Fibroblast of the aortic adventitia (primary cell): ENCODE measurements at places on chromosomes 16 and 17. TPM values are rescaled to one million over a fixed set of nuclear protein-coding genes. Genes with fewer than 3 reads are reported as not detected.

DNA sequence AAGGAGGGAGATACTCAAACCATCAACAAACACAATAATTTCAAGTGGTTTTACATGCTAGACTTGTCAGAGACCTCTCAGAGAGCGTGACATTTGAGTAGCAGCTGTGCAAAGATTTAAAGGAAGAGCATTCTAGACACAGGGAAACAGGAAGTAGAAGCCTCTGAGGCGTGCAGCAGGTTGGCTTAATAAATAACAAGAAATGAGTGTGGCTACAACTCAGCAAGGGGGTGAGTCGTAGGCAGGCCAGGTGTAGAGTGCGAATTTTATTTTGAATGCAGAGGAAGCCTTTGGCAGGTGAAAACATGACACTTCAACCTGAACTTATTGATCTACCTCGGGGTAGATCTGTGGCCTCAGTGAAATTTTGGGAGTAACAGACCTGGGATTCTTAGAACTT is 73.2 kb upstream of the MRTFB start:
- no peak for DNase-seq

DNA sequence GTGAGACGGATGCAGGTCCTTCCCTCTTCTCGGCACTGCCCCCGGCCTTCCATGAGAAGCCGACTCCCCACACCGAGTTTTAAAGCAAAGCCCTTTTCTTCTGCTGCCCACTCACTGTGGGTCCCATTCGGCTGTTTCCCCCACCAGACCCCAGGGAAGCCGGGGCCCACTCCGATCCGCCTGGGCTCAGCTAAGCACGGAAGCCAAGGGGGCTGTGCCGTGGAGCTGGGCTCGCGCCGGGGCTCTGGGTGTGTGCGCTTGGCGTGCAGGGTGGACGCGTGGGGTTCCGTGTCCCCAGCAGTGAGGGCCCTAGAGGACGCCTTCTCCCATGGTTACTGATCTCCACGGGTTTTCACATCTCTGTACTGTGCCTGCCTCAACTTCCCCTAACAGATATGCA is 68.5 kb downstream of the KLHDC4 start:
- no peak for DNase-seq

The ADAM11 gene
- total RNA-seq: 0.36 and 1.9 TPM in 2 replicates

DNA sequence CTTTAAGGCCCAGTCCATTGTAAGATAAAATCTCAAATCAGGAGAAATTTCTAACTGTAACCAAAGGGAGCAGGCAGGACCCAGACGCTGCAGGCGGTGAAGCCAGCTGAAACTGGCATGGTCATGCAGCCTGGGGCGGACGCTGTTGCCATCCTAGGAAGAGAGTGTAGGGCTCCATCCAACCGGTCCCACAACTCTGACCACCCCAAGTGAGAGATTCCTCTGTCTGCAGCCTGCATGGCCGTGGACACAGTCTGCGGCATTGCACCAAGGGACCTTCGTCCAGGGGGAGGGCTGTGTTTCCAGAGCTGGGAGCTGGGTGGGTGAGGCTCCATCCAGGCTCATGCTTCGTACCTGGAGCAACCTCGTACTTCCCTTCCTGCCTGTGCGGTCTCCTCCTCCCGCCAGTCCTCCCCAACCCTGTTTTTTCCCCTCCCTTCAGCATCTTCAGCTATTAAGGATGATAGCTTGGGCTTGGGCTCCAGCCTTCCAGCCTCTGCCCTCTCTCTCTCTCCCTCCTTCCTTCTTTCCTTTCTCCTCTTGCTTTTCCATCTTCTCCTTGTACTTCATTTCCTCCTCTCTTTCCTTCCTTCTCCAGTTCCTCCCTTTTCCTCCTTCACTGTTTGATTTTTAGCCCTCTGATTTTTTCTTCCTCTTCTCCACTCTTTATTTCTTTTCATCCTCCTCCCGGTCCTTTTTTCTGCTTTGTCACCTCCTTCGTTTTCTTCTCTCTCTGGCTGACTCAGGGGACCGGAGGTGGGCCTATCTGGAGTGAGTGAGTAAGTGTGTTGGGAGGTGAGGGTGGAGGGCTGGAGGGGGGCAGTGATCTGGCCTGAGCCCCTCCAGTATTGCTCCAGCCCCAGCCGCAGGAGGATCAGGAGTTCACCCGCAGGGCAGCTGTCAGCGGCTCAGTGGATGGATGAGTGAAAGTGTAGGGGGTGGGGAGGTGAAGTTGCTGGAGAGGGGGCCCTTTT is 17.0 kb upstream of the LHX1 start:
- peak; percentile 26 for DNase-seq

GRCh38 chr17:27495460-27495859 is 39.2 kb downstream of the KSR1 start:
- no peak for DNase-seq

- peak; percentile 18 for DNase-seq
Observed at GRCh38 chr16:74626741-74627416, 20.0 kb upstream of the GLG1 start.

DNA sequence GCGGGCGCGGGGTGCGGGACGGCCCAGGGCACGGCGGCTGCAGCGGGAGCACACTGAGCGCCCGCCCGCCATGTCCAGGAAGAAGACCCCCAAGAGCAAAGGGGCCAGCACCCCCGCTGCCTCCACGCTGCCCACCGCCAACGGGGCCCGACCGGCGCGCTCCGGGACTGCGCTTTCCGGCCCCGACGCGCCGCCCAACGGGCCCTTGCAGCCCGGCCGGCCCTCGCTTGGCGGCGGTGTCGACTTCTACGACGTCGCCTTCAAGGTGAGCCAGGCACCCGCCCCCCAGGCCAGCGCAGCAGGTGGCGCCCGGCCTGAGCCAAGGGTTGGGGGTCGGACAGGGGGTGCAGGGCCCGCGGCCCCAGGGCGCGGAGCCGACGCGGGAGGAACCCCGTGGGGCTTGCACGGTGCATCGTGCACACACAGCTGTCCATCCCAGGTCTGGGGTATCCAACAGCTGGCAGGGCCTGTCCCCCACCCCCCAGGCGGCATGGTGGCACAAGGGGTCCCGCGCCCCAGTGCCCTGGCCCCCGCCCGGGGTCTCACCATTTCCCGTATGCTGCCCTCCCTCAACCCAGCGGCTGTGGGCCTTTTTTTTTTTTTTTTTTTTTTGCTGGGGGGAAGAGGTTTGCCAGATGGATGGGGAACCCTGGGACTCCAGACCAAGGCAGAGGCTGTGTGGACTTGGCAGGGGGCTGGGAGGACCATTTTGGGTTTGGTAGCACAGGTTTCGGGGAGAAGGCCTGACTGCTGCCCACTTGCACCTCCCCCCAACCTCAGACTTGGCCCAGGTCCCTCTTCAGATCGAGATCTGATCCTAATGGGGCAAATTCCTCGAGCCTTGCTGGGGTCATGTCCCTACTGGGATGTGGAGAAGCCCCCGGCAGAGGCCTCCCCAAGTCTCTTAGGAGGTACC is 547 bp downstream of the RAB26 start:
- DNase-seq: no peak

GRCh38 chr17:21034340-21035235 is 8.2 kb downstream of the USP22 start:
- DNase-seq: peak; percentile 47

GRCh38 chr16:31138621-31139578 is 3.4 kb upstream of the PRSS8 start:
- peak; percentile 62 for DNase-seq

The LPO gene
- not detected in 2 replicates for total RNA-seq

DNA sequence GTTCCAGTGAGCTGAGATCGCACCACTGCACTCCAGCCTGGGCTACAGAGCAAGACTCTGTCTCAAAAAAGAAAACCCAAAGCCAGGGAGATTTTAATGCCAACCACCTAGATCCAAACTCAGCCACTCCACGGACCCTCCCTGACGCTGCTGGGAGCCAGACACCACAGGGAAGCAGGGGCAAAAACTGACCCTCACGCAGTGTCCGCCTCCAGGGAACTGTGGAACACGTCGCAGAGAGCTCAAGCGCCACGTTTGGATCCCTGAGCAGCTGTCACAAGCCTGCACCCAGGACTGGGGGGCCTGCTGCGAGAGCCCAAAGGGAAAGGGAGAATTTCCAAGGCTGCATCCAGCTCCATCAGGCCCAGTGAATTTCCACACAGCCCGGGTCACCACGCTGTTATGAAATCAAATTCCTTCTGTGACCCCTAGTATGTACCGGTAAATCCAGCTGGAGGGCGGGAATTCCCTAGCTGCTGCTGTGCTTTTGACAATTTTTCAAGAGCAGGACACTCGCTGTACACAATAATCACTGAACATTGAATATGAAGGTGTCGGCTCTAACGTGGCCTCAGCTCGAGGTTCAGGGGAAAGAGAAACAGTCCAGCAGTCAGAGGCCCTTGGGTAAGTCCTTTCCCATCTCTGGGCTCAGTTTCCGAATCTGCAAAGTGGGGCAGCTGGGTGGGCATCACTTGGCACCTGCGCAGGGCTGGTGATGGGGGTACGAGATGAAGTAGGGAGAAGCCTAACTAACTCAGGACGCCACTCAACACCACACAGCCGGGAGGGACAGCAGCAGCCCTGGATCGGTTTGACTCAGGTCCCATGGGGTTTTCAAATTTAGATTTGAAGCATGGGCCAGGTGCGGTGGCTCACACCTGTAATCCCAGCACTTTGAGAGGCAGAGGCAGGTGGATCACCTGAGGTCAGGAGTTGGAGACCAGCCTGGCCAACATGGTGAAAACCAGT is 8.6 kb downstream of the CARHSP1 start:
- peak; percentile 66 for DNase-seq

The NETO2 gene
- total RNA-seq: 1.7 and 6.0 TPM in 2 replicates

GRCh38 chr17:45814622-45815606 is 29.8 kb upstream of the SPPL2C start:
- DNase-seq: no peak

- no peak for DNase-seq
Observed at GRCh38 chr17:28523876-28524275, 17.7 kb downstream of the FOXN1 start.

The PRAC1 gene
- total RNA-seq: not detected in 2 replicates

The BTBD17 gene
- not detected in 2 replicates for total RNA-seq

- DNase-seq: no peak
Observed at GRCh38 chr17:77304051-77304745, 163.4 kb downstream of the SEC14L1 start.

GRCh38 chr16:81786321-81786720 is 7.2 kb downstream of the PLCG2 start:
- DNase-seq: no peak

DNA sequence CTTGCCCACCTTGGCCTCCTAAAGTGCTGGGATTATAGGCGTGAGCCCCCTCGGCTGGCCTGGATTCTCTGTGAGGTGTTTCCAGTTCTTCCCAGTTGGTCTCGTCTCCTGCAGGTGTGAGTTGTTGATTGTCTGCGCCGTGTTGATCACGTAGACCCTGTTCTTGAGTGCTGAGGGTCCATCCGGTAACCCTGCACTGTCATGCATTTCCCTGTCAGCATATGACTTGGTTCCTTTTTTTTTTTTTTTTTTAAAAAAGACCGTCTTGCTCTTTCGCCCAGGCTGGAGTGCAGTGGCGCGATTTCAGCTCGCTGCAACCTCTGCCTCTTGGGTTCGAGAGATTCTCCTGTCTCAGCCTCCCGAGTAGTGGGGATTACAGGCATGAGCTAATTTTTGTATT is 17.3 kb downstream of the MGRN1 start:
- no peak for DNase-seq

- DNase-seq: no peak
Observed at GRCh38 chr16:1154291-1154886, 1.5 kb downstream of the CACNA1H start.

The CEP295NL gene
- total RNA-seq: 1.5 and 3.3 TPM in 2 replicates

DNA sequence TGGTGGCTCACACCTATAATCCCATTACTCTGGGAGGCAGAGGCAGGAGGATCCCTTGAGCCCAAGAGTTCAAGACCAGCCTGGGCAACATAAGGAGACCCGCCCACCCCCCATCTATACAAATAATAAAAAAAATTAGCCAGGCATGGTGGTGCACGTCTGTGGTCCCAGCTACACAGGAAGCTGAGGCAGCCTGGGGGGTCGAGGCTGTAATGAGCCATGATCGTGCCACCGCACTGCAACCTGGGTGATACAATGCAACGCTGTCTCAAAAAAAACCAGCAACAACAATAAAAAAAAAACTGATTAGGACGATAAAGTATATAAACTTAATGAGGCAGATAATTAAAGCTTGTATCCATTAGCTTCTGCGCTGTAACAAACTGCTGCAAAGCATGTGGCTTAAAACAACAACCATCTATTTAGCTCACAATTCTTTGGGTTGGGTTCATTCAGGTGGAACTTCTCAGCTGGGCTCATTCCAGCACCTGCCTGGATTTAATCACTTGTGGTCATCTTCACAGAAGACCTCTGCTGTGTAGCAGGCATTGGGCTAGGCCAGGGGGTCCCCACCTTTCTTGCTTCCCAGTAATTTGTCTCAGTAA is 45.8 kb downstream of the LCMT1 start:
- DNase-seq: no peak

The SPATA22 gene
- not detected in 2 replicates for total RNA-seq

The BCL6B gene
- 0.41 and 0.45 TPM in 2 replicates for total RNA-seq

The DNASE1L2 gene
- 0.16 and 0.63 TPM in 2 replicates for total RNA-seq

GRCh38 chr17:77796176-77796860 is 162.2 kb upstream of the TNRC6C start:
- DNase-seq: peak; percentile 54

The RGS11 gene
- 1.2 and 2.0 TPM in 2 replicates for total RNA-seq

DNA sequence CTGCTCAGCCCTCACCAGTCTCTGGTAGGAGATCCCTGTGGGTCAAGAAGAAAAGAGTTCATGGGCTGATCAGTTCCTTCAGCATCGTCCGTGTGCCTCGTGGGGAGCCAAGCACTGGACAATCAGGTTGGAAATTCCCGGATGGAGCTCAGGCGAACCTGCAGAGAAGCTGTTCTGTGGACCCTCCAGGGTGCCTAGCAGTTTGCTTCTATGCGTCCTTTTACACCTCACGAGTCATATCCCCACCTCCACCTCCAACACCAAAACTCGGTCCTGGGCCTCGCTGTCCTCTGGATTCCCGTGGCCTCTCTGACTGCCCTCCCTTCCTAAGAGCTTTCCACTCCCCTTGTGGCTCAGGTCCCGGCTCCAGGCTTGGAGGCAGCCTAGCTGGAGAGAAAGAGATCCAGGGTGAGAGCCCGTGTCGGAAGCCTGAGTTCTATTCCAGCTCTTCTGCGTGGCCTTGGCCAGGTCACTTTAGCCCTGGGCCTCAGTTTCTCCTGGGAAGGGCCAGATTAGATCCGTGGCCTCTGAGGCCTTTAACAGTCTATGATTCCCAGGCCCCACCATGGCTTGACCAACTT is 26.2 kb upstream of the PIK3R6 start:
- DNase-seq: no peak

DNA sequence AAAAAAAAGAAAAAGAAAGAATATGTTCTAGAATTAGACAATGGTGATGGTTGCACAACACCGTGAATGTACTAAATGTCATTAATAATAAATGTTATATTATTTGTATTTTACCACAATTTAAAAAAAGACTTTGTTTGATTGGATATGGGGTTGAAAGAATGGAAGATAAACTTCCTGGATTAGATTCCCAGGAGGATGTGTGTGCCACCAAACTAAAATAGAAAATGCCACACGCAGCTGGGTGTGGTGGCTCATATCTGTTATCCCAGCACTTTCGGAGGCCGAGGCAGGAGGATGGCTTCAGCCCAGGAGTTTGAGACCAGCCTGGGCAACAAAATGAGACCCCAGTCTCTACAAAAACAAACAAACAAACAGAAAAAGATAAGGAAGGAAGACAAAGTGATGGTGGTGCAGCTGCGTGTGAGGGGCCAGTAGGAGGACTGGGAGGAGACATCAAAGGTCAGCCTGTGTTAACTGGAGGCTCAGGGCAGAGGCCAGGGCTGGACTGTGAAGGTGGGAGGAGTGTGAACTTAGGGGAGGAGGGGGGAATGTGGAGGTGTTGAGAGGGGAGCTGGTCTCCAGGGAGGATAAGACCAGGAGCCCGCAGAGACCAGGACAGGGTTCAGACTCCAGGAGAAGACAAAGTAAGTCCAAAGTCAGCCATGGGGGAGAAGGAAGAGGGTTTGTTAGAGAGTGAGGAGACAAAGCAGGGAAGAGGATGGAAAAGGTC is 4.1 kb downstream of the PECAM1 start:
- DNase-seq: peak; percentile 49

The TPSG1 gene
- not detected in 2 replicates for total RNA-seq
